ENCODE measurements at places on chromosomes 7 and 10. TPM values are rescaled to one million over a fixed set of nuclear protein-coding genes. Genes with fewer than 3 reads are reported as not detected.

- H3K4me3 ChIP-seq, result no peak overlapping the region
- peaks cover 10% of the 10 kb centered on the region for H3K27me3 ChIP-seq
- H3K4me1 ChIP-seq, result peaks cover 5% of the 10 kb centered on the region
- DNase-seq, result no peak
- H3K27ac ChIP-seq, result no peak overlapping the region
- H3K36me3 ChIP-seq, result peaks cover 3% of the 10 kb centered on the region
Observed at GRCh38 chr7:106592282-106593027, 68.5 kb downstream of the CCDC71L start.

DNA sequence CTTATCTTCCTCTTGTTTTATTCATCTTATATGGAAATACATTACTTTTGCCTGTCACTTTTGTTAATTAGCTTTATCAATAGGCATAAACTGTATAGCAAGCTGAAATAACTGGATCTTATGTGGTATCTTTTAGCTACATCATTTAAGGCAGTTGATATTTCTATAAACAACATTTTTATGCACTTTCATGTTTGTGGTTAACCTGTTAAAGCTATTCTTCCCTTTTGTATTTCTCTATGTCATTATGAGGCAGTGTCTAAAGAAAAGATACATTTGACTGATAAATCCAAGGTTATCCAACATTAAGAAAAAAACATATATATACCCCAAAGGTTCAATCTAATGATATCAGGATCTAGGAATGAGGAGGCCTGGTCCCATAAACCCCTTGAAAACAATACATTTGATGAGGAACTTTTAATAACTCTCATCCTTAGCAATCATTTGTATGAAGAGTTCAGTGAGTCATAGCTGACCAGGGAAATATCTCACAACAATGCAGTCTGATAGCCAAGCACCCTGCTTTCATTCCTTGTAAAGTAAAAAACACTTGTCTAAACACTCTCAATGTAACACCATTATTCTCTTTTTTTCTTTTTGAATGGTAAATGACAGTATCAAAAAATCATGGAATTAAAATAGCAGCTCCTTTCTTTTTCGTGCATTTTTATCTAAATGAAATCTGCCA lies 300.9 kb downstream of the NEBL start:
- H3K4me3 ChIP-seq, result no peak overlapping the region
- H3K27ac ChIP-seq, result no peak overlapping the region
- no peaks in the 10 kb centered on the region for H3K27me3 ChIP-seq
- no peaks in the 10 kb centered on the region for H3K4me1 ChIP-seq

- no peak for DNase-seq
- H3K4me3 ChIP-seq, result no peak overlapping the region
- H3K36me3 ChIP-seq, result no peaks in the 10 kb centered on the region
- peak overlapping the region; percentile 27 for H3K27ac ChIP-seq
- H3K4me1 ChIP-seq, result peaks cover 2% of the 10 kb centered on the region
- no peaks in the 10 kb centered on the region for H3K27me3 ChIP-seq
Observed at GRCh38 chr10:68284062-68285001, 47.5 kb upstream of the HNRNPH3 start.

- peaks cover 52% of the 10 kb centered on the region for H3K27me3 ChIP-seq
- no peak for DNase-seq
- H3K36me3 ChIP-seq, result peaks cover 3% of the 10 kb centered on the region
Observed at GRCh38 chr10:95574649-95575365, 13.6 kb upstream of the SORBS1 start.

DNA sequence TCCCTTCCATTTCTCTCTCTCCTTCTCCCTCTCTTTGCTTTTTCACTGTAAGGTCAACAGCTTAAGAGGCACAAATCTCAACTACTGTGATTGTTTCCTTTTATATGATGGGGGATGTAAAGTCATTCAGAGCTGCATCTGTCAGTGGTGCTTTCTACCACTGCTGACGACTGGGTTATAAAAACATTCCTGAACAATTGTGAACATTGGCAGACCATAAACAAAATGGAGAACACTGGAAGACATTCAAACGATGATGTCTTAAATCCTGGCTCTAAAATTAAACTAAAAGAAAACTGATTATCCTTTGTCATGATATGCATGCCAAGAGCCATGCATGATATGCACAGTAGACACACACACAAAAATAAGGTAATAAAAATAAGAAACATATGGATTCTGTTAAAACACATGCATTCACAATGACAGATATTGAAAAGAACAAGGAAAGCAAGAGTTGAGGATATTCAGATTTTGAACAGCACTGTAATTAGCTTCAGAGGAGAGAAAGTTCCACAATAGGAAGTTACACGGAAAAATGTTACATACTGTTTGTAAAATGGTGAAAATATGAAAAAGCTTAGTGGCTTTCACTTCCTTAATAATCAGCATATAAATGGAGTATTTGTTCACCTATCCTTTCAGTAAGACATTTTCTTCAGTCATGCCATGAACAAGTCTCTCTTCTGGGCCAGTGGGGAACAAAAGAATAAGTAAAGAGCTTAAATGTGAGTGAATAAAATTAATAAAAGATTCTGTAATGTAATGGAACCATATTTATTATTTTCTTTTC lies 89.2 kb downstream of the RNLS start:
- H3K4me3 ChIP-seq, result no peak overlapping the region
- DNase-seq, result no peak
- no peak overlapping the region for H3K27ac ChIP-seq
- peaks cover 12% of the 10 kb centered on the region for H3K4me1 ChIP-seq

GRCh38 chr10:29804025-29804852 lies 169.5 kb upstream of the SVIL start:
- H3K27ac ChIP-seq, result no peak overlapping the region
- peaks cover under 1% of the 10 kb centered on the region for H3K4me1 ChIP-seq
- H3K4me3 ChIP-seq, result no peak overlapping the region
- no peaks in the 10 kb centered on the region for H3K36me3 ChIP-seq
- peaks cover 14% of the 10 kb centered on the region for H3K27me3 ChIP-seq

DNA sequence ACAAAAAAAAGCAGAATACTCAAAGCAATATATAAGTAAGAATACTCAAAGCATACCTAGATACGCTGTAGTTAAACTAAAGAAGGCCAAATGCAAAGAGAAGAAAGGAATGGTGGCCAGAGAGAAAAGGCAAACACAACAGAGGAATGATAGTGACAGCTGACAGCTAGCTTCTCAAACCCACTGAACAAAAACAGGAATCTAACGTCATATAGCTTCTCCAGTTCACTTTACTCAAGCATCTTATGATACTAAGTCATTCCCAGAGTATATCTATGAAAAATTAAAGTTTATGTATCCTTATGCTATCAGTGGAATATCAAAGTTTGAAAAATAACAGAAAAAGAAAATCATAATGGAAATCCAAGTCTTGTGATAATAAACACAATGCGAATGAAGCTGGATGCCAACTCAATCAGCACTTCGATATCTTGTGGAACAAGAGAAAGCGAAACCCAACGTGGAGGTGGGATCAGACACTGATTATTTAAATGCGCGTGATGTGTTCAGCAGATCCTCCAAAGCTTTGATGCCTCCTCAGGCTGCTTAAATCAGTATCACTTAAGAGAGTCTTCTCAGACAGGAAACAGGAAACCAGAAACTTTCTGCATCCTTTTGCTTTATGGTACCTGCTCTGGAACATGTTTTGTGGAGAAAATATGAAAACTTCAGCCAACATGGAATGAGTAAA lies 102.8 kb downstream of the PIP4K2A start:
- H3K27ac ChIP-seq, result peak overlapping the region; percentile 100
- H3K27me3 ChIP-seq, result no peaks in the 10 kb centered on the region
- peak overlapping the region; percentile 93 for H3K4me3 ChIP-seq
- peaks cover 20% of the 10 kb centered on the region for H3K36me3 ChIP-seq

GRCh38 chr10:27948186-27948585 lies 50.7 kb downstream of the ODAD2 start:
- DNase-seq, result no peak
- H3K36me3 ChIP-seq, result no peaks in the 10 kb centered on the region
- no peak overlapping the region for H3K27ac ChIP-seq
- no peak overlapping the region for H3K4me3 ChIP-seq
- H3K27me3 ChIP-seq, result peaks cover 19% of the 10 kb centered on the region
- no peaks in the 10 kb centered on the region for H3K4me1 ChIP-seq

DNA sequence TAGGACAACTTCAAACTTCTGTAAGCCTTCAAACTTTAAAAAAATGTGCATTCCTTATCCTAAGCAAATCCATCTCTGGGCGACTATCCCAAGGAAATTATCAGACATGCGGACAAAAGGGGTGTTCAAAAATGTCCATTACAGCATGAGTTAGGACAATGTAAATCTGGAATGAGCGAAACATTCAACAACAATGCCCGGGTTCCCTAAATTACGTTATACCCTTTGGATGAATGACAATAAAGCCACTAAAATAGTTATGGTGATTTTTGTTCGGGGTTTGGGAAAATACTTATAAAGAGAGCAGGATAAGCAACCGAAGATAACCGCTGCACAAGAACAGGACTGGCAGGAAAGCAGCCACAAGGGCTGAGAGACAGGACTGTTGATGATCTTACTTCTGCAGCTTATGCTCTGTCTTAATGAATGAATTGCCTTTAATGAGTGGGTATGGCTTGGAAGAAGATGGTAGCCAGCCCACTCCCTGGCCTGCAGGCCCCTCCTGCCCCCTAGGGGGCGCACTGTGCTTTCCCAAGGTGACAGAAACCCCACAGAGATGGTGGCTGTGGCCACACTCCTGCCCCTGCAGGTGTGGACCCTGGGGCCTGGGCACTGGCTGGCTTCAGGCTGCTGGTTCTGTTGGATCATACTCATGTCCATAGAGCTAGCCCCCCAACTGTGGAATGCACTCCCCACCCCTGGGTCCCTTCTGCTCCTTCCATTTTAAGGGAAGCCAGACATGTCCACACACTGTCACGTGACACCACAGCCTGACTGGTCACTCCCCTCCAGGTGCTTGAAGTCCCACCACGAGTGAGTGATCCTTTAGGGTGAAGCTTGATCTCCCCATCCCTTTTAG lies 45.0 kb downstream of the ZCCHC24 start:
- H3K36me3 ChIP-seq, result no peaks in the 10 kb centered on the region
- H3K27ac ChIP-seq, result no peak overlapping the region
- H3K27me3 ChIP-seq, result peaks cover 8% of the 10 kb centered on the region
- H3K4me3 ChIP-seq, result no peak overlapping the region

GRCh38 chr7:75943864-75944263 lies 28.9 kb downstream of the POR start:
- DNase-seq, result no peak
- no peak overlapping the region for H3K27ac ChIP-seq
- no peak overlapping the region for H3K4me3 ChIP-seq
- no peaks in the 10 kb centered on the region for H3K27me3 ChIP-seq
- H3K36me3 ChIP-seq, result peaks cover 3% of the 10 kb centered on the region
- H3K4me1 ChIP-seq, result peaks cover 13% of the 10 kb centered on the region

- H3K27me3 ChIP-seq, result peaks cover 2% of the 10 kb centered on the region
- H3K27ac ChIP-seq, result peak overlapping the region; percentile 49
- H3K4me1 ChIP-seq, result peaks cover 23% of the 10 kb centered on the region
- no peak overlapping the region for H3K4me3 ChIP-seq
Observed at GRCh38 chr7:129136887-129137642, 7.4 kb upstream of the TSPAN33 start.

DNA sequence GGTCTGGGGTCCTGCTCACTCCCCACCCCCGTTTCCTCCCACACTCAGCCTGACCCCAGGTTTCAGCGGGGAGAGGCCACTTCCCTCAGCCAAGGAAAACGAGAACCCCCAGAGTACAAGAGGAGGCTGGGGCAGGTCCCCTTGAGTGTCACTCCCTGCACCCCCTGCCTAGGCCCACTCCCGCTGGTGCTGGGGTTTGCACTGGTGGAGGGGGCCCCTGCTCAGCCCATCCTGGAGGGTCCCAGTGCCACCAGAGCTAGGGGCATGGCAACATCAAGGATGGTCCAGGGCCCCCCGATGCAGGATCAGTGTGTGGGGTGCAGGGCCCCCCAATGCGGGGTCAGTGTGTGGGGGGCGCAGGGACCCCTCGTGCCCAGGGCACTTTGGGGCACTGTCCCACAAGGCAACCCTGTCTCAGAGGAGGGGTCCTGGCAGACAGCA lies 70.5 kb upstream of the KCTD7 start:
- H3K36me3 ChIP-seq, result peaks cover 2% of the 10 kb centered on the region
- H3K27ac ChIP-seq, result no peak overlapping the region
- DNase-seq, result no peak
- no peak overlapping the region for H3K4me3 ChIP-seq
- no peaks in the 10 kb centered on the region for H3K27me3 ChIP-seq
- peaks cover 6% of the 10 kb centered on the region for H3K4me1 ChIP-seq

Gene SEMA3D
- 0.12 TPM for total RNA-seq

Gene SMURF1
- total RNA-seq, result 30.8 TPM

All from T-helper 17 cell (primary cell).